A549 (cell line): ENCODE measurements at places on chromosomes 3 and 15. TPM values are rescaled to one million over a fixed set of nuclear protein-coding genes. Genes with fewer than 3 reads are reported as not detected.

- no peak for DNase-seq
Measured at GRCh38 chr3:50651920-50652529, 22.7 kb upstream of the DOCK3 start.

- DNase-seq, result no peak
Measured at GRCh38 chr3:195559723-195560409, 16.7 kb upstream of the PPP1R2 start.

GRCh38 chr3:127445581-127446343, 144.8 kb downstream of the TPRA1 start:
- DNase-seq, result no peak

DNA sequence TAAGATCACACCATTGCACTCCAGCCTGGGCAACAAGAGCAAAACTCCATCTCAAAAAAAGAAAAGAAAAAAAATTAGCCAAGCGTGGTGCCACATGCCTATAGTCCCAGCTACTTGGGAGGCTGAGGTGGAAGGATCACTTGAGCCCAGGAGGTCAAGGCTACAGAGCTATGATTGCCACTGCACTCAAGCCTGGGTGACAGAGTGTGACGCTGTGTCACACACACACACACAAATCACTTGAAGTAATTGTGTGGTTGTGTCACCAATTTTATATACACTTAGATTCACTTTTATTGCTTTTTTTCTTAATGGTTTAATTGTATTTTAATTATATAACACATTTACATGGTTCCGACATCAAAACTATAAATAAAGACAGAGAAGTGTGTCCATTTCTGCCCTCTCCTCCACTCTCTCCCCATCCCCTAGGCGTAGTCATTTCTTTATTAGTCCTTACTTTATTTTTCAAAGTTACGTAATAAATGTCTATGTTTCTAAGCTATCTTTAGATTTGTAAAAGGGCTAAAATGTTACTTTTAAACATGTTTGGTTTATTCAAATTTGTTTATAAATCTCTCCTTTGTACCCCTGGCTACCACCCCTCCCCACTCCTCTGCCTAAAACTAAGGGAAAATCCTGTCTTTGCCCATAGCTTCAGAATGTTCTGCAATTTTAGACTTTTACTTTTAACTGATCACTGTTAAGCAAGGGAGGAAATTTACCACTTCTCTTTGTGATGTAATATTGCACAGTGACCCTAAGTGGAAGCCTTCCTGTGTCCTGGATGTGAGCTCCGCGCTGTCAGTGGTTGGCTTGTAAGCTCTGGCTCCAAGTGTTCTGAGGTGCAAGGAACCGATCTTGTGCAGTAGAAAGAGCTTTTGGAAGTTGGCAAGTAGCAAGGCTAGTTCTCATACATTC, 10.8 kb upstream of the VILL start:
- no peak for DNase-seq

Gene NDUFAF3
- 68.1 to 76.9 TPM (median 71.4 TPM) in 3 replicates for polyA plus RNA-seq
